ENCODE measurements at places on chromosomes 3 and 15. TPM values are rescaled to one million over a fixed set of nuclear protein-coding genes. Genes with fewer than 3 reads are reported as not detected.

GRCh38 chr3:52682016-52682415, 3.7 kb downstream of the PBRM1 start:
- H3K27ac ChIP-seq: no peak overlapping the region
- peaks cover 28% of the 10 kb centered on the region for H3K4me1 ChIP-seq
- DNase-seq: no peak
- H3K27me3 ChIP-seq: no peaks in the 10 kb centered on the region
- H3K4me3 ChIP-seq: no peak overlapping the region

DNA sequence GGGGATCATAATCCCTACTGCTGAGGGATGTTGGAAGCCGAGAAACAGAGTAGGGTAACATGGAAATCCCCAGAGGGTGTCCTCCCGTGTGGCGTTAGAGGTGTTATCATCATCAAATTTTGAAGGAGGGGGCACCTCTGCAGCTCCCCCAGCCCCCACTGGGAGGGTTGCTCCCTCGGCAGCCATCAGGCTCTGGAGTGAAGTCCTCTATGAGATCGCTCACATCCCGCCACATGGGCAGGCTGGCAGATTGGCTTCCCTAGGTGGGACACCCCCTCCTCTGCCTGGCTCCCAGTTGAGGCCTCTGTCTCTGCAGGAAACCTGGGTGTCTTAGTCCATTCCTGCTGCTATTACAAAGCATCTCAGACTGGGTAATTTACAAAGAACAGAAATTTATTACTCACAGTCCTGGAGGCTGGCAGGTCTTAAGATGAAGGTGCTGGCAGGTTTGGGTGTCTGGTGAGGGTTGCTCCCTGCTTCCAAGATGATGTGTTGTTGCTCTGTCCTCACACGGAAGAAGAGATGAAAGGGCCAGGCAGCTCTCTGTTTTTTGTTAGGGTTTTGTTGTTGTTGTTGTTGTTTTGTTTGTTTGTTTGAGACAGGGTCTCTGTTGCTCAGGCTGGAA, 120.5 kb downstream of the NUP210 start:
- H3K4me1 ChIP-seq: no peaks in the 10 kb centered on the region
- DNase-seq: no peak
- H3K36me3 ChIP-seq: no peaks in the 10 kb centered on the region
- H3K4me3 ChIP-seq: no peak overlapping the region

The ZNF717 gene
- 3.0 TPM for total RNA-seq

- H3K27ac ChIP-seq: no peak overlapping the region
- no peak overlapping the region for H3K4me3 ChIP-seq
- no peak for DNase-seq
- no peaks in the 10 kb centered on the region for H3K27me3 ChIP-seq
- H3K36me3 ChIP-seq: no peaks in the 10 kb centered on the region
Observed at GRCh38 chr3:102069211-102069662, 219.9 kb downstream of the NFKBIZ start.

The TNFAIP8L3 gene
- not detected for total RNA-seq

- no peaks in the 10 kb centered on the region for H3K4me1 ChIP-seq
- no peaks in the 10 kb centered on the region for H3K36me3 ChIP-seq
- H3K27ac ChIP-seq: no peak overlapping the region
- H3K27me3 ChIP-seq: no peaks in the 10 kb centered on the region
- H3K4me3 ChIP-seq: no peak overlapping the region
Observed at GRCh38 chr3:33883538-33883950, 85.1 kb downstream of the PDCD6IP start.

DNA sequence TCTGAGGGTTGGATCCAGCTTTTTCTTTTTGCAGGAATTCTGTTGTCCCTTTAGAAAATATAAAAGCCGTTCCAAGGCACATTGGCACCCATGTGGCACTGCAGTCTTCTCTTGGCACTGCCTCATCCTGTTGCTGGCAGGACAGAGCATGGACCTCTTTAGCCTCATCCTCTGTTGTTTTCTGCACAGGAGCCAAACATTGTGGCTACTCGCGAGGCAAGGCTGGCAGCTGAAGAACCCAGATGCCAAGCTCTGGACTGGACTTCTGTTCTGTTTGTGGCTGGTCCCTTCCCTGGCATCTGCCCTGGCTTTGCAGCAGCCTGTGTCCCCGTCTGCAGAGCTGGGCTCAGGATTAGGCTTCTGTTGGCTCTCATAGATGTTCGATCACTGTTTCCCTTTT, 224.7 kb upstream of the TBC1D5 start:
- DNase-seq: no peak
- H3K36me3 ChIP-seq: no peaks in the 10 kb centered on the region
- no peak overlapping the region for H3K4me3 ChIP-seq
- H3K27ac ChIP-seq: no peak overlapping the region
- no peaks in the 10 kb centered on the region for H3K27me3 ChIP-seq
- no peaks in the 10 kb centered on the region for H3K4me1 ChIP-seq

GRCh38 chr15:44726568-44727484, 9.5 kb upstream of the TRIM69 start:
- peaks cover 6% of the 10 kb centered on the region for H3K36me3 ChIP-seq
- no peaks in the 10 kb centered on the region for H3K27me3 ChIP-seq
- peak overlapping the region; percentile 97 for H3K4me3 ChIP-seq
- peaks cover 89% of the 10 kb centered on the region for H3K4me1 ChIP-seq

DNA sequence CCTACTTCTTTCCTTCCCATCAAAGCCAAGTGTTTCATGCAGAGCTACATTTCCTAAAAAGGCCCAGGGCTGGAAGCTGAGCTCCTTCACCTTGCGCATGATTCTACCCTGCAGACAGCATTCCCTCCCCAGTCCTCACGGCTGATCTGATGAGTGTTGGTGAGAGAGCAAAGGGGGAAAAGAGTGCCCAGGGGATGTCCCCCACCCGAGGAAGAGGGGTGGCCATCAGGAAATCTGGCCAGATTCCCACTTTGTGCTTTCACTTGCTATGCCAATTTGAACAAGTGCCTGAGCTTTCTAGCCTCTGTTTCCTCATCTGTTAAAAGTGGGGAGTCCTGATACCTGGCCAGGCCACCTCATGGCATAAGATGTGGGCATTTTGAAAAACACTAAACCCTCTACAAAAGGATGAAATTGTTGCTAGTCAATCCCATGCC, 231.0 kb upstream of the TLE3 start:
- no peak for DNase-seq
- H3K27me3 ChIP-seq: peaks cover 5% of the 10 kb centered on the region
- no peak overlapping the region for H3K4me3 ChIP-seq
- no peaks in the 10 kb centered on the region for H3K36me3 ChIP-seq
- no peak overlapping the region for H3K27ac ChIP-seq

The ZIC1 gene
- not detected for total RNA-seq

DNA sequence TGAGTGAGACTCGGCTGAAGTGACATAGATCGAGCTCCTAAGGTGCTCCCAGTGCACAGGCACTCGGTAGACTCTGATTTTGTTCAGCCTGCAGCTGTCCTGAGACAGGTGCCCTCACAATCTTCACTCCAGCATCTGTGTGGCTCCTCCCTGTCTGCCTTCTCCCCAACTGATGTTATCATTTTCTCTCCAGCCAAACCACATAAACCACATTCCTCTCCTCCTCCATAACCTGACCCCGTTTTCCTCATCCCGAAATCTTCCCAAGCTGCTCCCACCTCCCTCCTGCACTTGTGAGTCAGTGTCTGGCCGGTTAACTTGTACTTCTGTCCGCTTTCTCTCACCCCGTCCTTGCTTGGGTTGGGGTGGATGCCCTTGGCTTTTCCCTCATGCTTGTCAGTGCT, 93.3 kb upstream of the HACD2 start:
- DNase-seq: no peak
- H3K4me1 ChIP-seq: no peaks in the 10 kb centered on the region
- H3K27me3 ChIP-seq: peaks cover 4% of the 10 kb centered on the region
- no peaks in the 10 kb centered on the region for H3K36me3 ChIP-seq
- no peak overlapping the region for H3K4me3 ChIP-seq
- no peak overlapping the region for H3K27ac ChIP-seq

The GOLGA8N gene
- total RNA-seq: 1.4 TPM

The KBTBD13 gene
- not detected for total RNA-seq

DNA sequence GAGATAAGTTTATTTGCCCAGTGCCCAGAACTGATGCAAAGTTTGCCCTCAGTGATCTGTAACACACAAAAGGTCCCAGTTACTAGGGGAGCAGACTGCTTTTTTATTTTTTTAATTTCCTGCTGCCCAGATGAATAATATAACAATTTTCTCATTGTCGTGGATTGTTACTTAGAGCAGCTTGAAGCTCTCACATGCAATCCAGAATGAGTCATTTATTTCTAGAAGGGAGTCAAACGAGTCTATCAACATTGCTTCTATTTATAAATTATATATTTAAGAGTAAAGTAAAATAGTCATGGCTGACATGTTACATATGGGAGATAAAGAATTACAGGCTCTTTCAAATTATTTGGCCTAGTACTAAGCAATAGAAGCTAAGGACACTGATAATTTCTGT, 41.3 kb downstream of the MEIS2 start:
- no peaks in the 10 kb centered on the region for H3K4me1 ChIP-seq
- no peak overlapping the region for H3K4me3 ChIP-seq
- no peaks in the 10 kb centered on the region for H3K36me3 ChIP-seq
- no peak for DNase-seq
- H3K27ac ChIP-seq: no peak overlapping the region

DNA sequence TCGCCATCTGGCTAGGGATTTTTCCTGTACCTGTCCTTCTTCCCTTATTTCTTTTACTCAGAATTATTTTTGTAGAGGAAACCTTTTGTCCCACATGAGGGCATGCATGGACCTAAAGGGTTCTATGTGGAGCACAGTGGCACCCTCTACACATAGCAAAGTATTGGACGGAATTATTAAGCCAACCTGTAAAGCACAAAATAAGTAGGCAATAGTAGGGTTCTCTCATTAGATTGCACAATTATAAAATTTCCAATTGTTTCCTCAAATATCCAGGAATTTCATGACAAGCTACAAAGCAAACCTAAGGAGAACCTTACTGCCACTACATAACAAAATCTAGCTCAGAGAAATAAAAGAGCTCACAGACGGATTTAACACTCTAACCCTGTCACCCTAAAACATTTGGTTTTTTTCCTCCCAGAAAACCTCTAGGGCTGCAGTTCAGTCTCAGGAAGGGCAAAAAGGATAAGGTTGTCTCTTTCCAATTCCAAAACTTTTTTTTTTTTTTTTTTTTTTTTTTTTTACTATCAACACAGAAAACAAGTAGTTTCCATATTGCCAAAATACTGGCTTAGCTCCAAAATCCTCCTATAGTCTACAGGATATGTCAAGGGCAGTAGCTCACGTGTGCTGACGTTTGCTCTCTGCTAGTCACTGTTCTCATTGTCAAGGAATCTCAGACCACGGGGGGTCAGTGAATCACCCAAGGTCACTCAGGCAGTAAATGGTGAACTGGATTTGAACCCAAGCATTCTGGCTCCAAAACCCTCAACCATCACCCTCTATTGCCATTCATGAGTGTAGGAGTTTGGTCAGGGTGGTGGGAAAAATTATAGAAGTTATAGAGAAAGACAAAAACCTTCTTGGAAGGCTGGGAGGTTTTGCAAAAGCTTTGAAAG, 52.3 kb downstream of the NCEH1 start:
- H3K4me1 ChIP-seq: no peaks in the 10 kb centered on the region
- H3K36me3 ChIP-seq: no peaks in the 10 kb centered on the region
- no peaks in the 10 kb centered on the region for H3K27me3 ChIP-seq
- no peak for DNase-seq
- no peak overlapping the region for H3K4me3 ChIP-seq

- H3K36me3 ChIP-seq: peaks cover 38% of the 10 kb centered on the region
- DNase-seq: no peak
- no peak overlapping the region for H3K4me3 ChIP-seq
- peaks cover 45% of the 10 kb centered on the region for H3K4me1 ChIP-seq
- no peaks in the 10 kb centered on the region for H3K27me3 ChIP-seq
Observed at GRCh38 chr3:10262027-10262426, 13.8 kb downstream of the TATDN2 start.

DNA sequence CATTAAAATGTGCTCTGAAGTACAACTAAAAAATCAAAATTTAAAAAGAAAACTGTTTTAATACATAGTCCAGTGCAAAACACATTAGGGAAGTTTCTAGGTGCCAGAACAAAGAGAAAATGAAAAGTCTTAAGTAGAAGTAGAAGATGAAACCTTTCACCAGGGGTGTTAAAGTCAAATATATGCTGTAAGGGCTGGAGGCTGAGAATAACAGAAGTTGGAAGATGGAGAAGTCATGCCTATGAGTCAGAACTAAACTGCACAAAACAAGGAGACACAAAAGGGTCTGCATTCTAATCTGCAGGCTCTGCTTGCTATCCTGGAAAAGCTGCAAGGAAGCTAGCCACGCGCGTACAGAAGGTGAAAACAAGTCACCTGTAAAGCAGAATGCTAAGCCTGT, 48.7 kb upstream of the CPB1 start:
- no peak overlapping the region for H3K4me3 ChIP-seq
- no peak overlapping the region for H3K27ac ChIP-seq
- no peaks in the 10 kb centered on the region for H3K4me1 ChIP-seq
- H3K27me3 ChIP-seq: no peaks in the 10 kb centered on the region
- H3K36me3 ChIP-seq: no peaks in the 10 kb centered on the region

DNA sequence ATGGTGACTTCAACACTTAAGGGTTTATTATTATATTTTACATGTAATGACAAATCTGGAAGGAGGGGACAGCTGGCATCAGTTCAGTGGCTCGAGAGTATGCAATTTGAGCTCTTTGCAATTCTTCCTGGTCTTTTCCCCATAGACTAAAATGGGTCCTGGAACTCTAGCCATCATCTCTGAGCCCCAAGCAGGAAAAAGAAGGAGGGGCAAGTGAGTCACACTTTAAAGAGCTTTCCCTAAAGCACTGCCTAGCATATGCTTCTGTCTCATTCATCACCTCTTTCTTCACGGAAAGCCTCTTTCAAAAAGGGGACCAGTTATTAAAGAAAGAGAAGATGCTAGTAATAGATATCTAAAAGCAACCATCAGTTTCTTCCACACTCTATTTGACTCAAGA, 466.3 kb downstream of the ZIC1 start:
- DNase-seq: no peak
- H3K36me3 ChIP-seq: no peaks in the 10 kb centered on the region
- no peaks in the 10 kb centered on the region for H3K27me3 ChIP-seq

- no peaks in the 10 kb centered on the region for H3K36me3 ChIP-seq
- no peak overlapping the region for H3K4me3 ChIP-seq
- H3K27ac ChIP-seq: no peak overlapping the region
- DNase-seq: no peak
- no peaks in the 10 kb centered on the region for H3K4me1 ChIP-seq
Observed at GRCh38 chr3:115401298-115401697, 222.0 kb upstream of the GAP43 start.

- peak overlapping the region; percentile 14 for H3K27ac ChIP-seq
- peaks cover 12% of the 10 kb centered on the region for H3K4me1 ChIP-seq
- peak overlapping the region; percentile 71 for H3K4me3 ChIP-seq
- DNase-seq: no peak
- no peaks in the 10 kb centered on the region for H3K36me3 ChIP-seq
- no peaks in the 10 kb centered on the region for H3K27me3 ChIP-seq
Observed at GRCh38 chr3:110015231-110015963, 678.1 kb upstream of the DPPA4 start.

The GOLGA8T gene
- total RNA-seq: not detected

GRCh38 chr15:81544385-81544784, 170.4 kb upstream of the TMC3 start:
- no peaks in the 10 kb centered on the region for H3K36me3 ChIP-seq
- H3K27ac ChIP-seq: no peak overlapping the region
- no peak for DNase-seq

- no peaks in the 10 kb centered on the region for H3K27me3 ChIP-seq
- no peaks in the 10 kb centered on the region for H3K36me3 ChIP-seq
- no peak for DNase-seq
- no peak overlapping the region for H3K27ac ChIP-seq
- peaks cover 4% of the 10 kb centered on the region for H3K4me1 ChIP-seq
- H3K4me3 ChIP-seq: no peak overlapping the region
Observed at GRCh38 chr3:69313251-69313650, 72.6 kb downstream of the FRMD4B start.

- peak; percentile 90 for DNase-seq
Observed at GRCh38 chr3:195909644-195910498, 1.5 kb upstream of the TNK2 start.

- H3K4me1 ChIP-seq: peaks cover 25% of the 10 kb centered on the region
- no peak for DNase-seq
- no peak overlapping the region for H3K4me3 ChIP-seq
Observed at GRCh38 chr3:171295484-171296373, 164.5 kb downstream of the TNIK start.
